HEK293T (cell line): ENCODE measurements at places on chromosomes 3 and 15.

DNA sequence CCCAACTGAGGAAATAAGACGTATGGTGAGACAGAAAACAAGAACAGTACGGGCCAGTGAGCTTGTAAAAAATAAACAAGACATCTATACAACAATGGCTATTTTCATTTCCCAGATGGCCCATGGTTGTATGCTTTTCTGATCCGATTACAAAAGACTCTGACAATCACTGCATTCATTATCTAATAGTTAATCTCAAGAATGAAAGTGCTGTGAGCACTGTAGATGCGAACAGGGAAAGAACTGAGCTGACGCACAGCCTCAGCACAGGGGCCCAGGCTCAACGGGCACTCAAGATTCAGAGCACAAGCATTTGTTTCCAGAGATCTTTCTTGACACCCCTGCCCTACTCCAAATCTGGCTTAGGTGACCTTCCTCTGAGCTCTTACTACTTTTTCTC, 6.9 kb downstream of the MTMR10 start:
- DNase-seq = no peak

DNA sequence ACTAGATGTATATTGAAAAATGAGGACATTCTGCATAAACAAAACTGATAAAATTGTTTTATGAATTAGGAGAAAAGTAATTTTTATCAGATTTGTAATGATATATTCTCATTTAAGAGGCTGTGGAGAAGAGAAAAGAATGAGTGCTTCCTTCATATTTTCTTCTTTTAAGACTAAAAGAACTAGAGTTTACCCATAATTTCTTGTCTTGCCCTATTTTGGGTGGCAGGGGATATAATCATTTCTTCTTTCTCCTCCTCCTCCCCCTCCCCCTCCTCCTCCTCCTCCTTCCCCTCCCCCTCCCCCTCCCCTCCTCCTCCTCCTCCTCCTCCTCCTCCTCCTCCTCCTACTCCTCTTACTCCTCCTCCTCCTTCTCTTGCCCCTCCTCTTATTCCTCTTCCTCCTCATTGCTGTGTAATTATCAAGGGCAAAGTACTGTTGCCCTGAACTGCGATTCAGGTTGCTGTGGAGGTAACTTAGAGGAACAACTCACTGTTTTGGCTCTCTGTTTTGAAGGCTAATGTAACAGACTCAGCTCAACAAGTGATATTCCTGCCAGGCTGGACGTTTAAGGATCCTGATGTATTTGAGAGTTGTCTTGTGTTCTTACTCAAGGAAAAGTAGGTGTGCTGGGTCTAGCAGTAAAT, 555.4 kb downstream of the AGBL1 start:
- no peak for DNase-seq

DNA sequence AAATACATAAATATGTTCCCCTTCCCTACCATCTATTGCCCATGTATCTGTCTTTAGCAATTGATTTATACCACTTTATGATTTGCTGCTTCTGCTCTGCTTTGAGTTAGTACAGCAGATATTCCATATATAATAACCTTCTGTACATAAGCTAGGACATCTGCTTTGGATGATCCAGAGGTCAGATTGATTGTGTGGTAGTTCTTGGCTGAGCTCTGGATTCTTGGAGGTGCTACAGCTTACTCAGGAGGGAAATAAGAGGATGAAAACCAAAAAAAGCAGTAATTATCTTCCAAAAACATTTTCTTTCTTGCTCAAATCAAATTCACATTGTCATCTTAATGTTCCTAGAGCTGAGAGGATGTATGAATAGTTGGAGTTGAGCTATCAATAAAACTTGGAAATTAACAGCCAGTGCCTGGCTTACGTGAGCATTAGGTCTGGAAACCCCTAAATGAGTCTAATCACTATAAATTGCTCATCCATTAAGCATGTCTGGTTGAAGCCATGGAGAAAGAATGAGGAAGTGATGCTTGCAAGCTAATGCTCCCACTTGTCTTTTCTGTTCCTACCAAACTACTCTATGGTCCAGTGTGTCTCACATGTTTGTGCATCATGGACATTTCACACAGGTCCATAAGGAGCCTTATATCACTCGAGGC, 36.3 kb upstream of the TMEM42 start:
- DNase-seq = no peak

GRCh38 chr3:140395134-140396075, 282.5 kb upstream of the TRIM42 start:
- no peak for DNase-seq

DNA sequence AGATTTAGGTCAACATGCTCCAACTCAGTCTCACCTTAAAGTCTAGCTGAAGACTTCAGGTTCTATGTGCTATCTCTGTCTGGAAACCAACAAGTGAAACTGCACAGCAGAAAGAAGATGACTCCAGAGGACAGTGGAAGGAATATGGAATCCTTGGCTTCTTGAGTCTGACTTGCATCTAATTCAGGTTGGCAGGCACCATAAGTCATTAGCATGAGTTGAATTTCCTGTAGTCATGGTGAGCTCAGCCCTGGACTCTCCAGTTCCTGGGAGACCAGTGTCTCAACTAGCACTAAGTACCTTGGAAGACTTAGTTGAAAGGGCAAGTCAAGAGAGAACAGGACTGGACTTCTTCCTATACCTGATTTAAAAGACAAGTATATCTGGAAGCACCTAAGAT, 129.7 kb downstream of the DTWD1 start:
- no peak for DNase-seq

- DNase-seq = no peak
Observed at GRCh38 chr15:100727291-100727851, 125.0 kb downstream of the ASB7 start.

DNA sequence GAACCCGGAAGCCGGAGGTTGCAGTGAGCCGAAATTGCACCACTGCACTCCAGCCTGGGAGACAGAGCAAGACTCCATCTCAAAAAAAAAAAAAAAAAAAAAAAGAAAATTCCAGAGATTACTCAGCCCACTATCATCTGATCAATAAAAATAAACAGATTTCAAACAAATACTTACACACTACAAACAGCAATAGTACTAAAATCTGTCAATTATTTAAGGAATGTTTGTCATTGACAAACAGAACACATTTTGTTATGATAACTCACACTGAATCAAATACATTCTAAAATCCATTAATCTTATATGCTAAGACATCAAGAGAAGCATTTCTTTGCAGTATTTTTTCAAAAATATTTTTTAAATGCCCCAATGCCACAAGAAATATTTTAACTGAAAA, 7.6 kb downstream of the MYO9A start:
- no peak for DNase-seq

DNA sequence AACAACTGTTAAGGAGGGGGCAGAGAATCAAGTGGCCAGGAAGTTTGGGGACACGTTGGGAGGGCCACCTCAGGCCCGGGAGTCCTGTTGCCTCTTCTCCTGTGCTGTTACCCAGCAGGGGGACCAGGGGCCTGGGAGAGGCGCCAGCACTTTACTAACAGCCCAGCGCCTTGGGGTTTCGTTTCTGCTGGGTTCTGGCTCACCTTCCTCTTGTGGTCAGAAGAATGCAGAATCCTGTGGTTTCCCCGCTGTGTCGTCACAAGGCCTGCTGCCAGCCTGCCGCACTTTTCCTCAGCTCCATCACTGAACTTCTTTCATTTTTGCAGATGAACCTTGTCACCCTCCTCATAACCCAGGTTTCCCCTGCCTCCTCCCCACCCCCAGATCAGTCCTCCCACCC, 67.7 kb downstream of the SLC30A4 start:
- DNase-seq = no peak

DNA sequence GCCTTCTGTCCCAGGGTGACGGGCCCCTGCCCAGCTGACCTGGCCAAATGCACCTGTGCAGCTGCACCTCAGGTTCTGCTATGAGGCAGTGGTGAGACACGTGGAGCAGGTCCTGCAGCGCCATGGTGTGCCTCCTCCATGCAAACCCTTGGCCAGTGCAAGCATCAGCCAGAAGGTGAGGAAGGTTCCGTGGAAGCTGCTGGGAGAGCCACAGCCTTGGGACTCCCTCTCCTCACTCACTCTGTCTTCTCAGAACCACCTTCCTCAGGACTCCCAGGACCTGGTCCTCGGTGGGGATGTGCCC, 31.6 kb downstream of the PTPN23 start:
- DNase-seq = no peak

GRCh38 chr3:18288243-18288642, 136.9 kb downstream of the SATB1 start:
- no peak for DNase-seq

- peak; percentile 10 for DNase-seq
Observed at GRCh38 chr3:81242871-81243270, 518.6 kb downstream of the GBE1 start.

GRCh38 chr15:64193971-64194370, 31.1 kb upstream of the PPIB start:
- DNase-seq = no peak

- no peak for DNase-seq
Observed at GRCh38 chr15:26702381-26702780, 70.5 kb downstream of the GABRB3 start.

DNA sequence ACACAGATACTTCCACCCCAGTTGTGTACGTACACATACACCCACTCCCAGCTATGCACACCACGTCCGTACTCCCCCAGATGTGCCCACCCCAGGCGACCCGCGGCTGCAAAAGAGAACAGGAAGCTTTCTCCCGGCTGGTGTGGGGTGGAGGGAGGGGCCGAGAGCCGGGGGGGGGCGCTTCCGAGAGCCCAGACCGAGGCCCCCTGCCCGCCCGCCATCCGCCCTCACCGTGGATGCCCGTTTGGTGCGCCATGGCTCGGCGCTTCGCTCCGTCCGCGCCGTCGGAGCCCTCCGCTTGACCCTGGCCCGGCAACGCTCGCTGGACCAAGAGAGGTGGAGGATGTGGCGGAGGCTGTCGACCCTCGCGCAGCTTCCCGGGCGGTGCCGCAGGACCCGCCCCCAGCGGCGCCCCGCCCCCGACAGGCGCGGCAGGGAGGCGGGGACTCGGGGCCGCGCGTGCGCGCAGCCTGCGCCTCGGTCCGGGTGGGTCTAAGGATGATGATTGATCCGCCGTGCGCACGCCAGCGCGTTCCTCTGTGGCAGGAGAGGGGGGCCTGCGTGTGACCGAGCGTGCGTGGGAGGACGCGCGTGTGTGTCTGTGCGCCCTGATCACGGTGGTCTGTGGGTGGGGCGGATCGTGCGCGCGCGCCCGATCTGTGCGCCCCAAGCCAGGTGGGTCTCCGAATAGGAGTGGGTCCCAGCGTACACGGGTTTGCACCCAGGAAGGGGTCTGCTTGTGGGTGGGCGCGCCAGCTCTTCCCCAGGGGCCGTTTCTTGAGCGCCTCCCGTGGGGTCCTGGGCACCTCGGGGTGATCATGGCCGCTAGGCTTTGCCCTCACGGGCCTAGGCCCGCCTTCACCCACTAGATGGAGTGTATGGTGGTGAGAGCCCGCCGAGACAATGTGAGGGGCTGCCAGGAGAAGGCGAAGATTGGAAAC, at the start of gene TWF2:
Gene TWF2 (minus strand): TSS at position 398 of the 941 bp plus-strand sequence. CDS start 142 bp downstream, at position 256.
- peak; percentile 96 for DNase-seq

DNA sequence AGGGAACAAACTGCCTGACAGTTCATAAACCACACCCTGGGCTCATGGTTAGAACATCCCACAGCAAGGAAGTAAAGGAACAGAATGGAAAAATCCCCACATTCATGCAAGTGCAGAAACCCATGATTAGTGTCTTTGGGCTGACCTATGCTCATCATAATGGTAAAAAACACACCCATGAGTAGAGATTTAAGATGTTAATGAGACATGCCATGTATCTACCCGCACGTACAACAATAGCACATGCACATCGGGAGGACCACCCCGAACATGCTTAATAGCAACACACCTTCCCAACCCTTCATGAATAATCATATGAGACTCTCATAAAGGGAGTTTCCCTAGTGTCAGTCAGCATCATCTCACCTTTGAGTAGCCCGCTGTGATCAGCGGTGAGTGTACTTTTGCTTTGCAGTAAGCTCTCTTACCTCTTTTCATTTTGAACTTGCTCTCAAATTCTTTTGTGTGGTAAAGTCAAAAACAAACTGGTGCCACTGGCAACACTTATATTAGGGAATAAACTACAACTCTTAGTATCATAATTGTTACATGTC, 23.2 kb downstream of the ZBED2 start:
- no peak for DNase-seq

GRCh38 chr3:171842864-171843518, at the start of gene TMEM212:
TMEM212 (plus strand) TSS chr3:171843349; CDS start chr3:171843384, 35 bp downstream.
- no peak for DNase-seq

- no peak for DNase-seq
Observed at GRCh38 chr3:13581485-13582365, 32.8 kb downstream of the FBLN2 start.

DNA sequence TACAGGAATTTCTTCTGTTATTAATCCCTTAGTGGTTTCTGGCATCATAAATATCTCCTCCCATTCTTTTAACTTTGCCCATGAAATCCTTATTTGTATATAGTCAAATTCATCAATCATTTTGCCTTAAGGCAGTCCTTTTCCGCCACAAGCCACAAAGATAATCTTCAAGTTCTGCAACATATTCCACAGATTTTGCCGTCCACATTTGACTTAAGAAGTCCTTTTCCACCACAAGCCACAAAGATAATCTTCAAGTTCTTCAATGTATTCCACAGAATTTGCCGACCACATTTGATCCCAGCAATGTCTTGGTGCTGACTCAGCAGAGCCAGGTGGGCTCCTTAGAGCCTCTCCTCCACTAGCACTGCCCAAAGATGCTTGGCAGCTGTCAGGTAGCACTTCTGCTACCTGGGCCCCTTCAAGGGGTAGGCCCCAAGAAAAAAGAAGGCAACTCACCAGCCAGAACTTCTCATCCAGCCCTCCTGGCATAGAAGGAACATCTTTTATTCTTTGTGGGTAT, 35.0 kb downstream of the SEC22C start:
- no peak for DNase-seq

GRCh38 chr3:27630885-27631284, 91.2 kb downstream of the EOMES start:
- DNase-seq = no peak

DNA sequence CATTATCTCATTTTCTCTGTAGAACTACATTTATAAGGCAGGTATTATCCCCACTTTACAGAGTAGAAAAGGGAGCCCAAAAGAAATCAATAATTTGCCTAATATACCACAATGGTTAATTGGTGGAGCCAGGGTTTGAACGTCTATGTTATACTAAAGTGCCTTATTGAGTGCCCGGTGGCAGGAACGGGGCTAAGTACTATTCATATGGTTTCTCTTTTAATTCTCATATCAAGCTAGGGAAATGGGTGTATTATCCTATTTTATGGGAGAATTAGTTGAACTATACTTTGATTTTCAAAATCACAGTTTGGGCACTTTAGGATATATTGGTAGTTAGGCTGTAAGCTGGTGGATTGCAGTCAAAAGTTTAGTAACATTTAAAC, 1.5 kb downstream of the CEP97 start:
- no peak for DNase-seq

- DNase-seq = peak; percentile 51
Observed at GRCh38 chr3:27253831-27254230, 115.4 kb downstream of the NEK10 start.
